ENCODE measurements at places on chromosomes 2 and 18.

DNA sequence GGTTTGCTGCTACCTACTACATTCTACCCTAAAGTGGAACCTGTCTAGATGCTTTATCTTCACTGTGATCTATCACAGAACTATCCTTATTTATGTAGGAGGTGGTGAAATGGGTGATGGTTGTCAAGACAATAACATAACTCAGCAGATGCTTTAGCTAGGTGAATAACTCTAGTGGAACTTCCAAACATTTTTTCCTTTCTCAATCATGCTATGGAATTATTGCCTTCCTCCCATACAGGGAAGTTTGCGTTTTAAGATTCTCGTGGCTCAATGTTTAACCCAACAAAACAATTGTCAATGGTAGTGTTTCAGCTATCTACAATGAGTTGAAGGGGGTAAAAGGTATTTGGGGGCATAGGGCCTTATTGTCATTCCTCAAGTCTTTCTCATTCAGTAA is 82.6 kb upstream of the GLI2 start:
- no peak for DNase-seq

GRCh38 chr2:20130821-20131645 is 79.6 kb upstream of the LAPTM4A start:
- no peak for DNase-seq

DNA sequence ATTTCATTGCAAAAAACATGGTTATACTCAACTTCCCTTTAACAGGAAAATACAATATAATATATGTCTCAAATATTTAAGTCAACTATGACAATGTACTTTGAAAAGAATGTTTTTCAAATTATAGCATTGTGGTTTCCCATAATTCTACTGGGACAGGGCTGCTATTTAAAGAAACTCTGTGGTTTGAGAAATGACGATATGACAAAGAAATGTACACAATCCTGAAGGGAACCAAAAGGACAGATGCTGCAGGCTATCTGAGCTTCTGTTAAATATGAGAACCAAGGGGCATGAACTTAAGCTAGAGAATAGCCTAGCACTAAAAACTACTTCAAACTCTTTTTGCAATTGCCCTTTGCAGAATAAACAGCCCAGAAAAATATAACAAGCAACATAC is 415.9 kb downstream of the GRB14 start:
- DNase-seq: no peak

GRCh38 chr2:86274918-86275275 is 62.5 kb downstream of the REEP1 start:
- no peak for DNase-seq
